OCI-M1 (cell line): ENCODE measurements at places on chromosomes 13 and 19.

DNA sequence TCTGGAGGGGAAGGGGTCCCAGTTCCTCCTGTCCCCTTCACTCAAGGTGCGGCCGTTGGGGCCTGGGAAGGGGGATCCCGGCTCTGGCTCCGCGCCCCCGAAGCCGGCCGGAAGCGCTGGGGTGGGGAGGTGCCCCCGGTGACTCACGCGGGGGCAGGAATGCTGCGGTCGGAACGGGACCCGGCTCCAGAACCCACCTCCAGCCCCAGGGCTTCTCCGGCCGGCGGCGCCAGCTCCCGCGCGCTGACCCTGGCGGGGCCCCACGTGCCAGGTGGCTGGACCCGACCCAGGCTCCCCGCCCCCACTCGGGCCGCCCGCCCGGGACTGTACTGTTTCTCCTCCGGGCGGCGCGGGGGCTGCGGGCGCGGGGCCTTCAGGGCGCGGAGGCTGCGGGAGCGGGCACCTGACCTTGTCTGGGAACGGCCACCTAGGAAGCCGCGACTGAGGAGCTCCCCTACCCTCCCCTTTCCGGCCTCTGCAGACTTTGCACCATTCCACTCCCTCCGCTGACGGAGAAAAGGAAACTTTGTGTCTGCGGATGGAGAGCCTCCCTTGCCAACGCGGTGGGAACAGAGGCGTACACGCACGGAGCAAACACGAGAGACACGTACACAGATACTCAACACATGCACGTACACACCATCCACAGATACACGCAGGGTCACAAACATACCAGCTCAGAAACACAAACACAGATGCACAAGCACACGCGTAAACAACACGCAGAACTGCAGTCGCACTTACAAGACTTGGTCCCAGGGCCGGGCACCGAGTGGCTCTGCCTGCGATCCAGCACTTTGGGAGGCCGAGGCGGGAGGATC lies 7.2 kb downstream of the AXL start:
- DNase-seq, result no peak

DNA sequence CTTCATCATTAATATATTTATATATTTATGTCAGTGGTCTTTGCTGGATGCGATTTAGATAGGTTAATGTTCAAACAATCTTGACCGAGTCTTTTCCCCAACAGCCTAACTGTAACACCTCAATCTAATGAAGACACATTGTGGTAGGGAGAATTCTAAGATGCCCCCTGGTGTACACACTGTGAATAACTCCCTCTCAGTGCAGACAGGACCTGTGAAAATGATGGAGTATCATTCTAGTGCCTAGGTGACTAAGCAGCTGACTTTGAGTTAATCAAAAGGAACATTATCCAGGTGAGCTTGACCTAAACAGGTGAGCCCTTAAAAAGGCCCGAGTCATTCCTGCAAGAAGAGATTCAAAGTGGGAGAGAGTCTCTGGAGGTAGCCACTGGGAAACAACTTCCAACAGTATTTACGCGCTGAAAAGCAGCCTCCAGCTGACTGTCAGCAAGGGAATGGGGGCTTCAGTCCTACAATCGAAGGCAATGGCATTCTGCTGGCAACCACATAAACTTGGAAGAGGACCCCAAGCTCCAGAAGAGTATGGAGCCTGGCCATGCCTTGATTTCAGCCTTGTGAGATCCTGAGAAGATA lies 28.0 kb upstream of the KBTBD7 start:
- DNase-seq, result peak; percentile 80

DNA sequence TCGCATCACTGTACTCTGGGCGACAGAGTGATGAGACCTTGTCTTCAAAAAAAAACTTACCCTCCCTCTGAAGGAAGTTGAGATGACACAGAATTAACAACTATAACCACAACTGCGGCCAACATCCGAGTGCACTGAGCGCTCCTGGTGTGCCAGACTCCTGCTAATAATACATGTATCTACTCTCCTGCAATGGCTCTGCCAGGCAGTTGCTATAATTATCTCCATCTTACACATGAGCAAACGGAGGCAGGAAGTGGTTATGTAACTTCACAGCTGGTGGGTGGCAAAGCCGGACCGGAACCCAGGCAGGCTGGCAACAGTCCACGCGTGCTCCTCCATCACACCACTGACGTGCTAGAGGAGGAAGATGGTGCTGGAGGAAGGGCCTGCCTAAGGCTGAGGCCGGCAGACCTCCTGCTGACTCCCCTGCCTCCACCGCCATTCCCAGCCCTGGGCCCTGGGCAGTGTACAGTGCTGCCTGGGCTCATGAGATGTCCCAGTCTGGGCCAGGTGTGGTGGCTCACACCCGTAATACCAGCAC lies 12.6 kb downstream of the XRCC1 start:
- peak; percentile 48 for DNase-seq

DNA sequence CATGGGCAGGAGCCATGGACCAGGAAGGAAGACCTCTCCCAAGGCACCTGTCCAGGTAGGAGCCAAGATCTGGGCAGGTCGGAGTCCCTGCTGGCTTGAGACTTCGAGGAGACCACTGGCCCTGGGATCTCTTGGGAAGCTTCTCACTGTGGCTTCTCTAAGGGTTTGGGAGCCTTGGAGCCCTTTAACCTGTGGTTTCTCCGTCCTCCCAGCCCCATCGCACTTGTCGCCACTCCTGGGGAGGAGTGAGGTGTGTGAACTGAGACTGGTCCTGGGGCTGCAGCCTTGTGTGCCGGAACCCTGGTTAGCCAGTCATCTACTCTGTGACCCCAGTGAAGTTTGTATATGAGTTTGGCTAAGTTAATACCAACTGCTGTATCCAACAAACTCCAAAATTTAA lies 8.2 kb downstream of the ZNF805 start:
- DNase-seq, result no peak

DNA sequence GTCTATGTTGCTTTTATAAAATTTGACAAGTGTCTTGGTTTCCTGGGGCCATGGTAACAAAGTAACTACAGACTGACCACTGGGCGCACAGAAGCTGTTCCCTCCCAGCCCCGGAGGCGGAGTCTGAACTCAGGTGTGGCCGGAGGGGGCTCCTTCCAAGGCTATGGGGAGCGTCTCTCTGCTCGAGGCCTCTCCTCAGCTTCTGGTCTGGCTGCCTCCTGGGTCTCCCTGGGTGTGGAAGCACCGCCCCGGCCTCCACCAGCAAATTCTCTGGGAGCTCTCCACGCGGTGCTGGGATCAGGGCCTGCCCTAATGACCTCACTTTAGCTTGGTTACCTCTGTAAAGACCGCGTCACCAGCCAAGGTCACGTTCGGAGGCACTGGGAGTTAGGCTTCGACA lies 45.7 kb upstream of the F7 start:
- DNase-seq, result no peak
